Vagina (tissue), 2 donors: ENCODE measurements at places on chromosomes 1 and 21.

- DNase-seq: no peak
Observed at GRCh38 chr1:62613890-62614289, 16.6 kb downstream of the ANGPTL3 start.

DNA sequence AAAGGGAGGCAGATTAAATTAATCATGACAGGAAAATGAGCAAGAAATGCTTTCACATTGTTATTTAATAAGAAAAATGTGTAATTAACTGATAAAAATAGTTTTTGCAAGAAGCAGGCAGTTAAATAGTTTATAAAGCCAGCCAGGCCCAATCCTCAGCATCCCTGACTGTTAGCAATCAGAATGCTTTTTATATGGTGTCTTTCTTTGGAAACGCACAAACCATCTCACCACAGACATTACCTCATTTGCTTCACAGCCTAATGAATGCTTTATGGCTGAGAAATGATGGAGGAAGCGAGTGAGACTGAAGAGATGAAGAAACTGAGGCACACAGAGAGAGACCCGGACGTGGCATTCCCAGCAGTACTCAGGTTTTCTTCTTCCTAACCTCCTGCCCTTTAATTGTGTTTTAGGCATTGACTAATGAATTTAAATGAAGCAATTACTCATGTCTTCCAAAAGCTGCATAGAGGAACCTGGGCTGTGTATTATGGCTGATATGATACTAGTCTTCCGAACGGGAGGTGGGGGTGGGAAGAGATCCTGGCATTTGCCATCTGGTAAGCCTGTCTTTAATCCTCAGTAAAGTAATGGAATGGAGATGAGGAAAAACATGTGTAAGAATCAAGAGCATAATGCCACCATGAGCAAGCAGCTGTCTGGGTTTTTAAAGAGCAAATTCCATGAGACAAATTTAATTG, 116.1 kb upstream of the LMO4 start:
- DNase-seq: no peak

DNA sequence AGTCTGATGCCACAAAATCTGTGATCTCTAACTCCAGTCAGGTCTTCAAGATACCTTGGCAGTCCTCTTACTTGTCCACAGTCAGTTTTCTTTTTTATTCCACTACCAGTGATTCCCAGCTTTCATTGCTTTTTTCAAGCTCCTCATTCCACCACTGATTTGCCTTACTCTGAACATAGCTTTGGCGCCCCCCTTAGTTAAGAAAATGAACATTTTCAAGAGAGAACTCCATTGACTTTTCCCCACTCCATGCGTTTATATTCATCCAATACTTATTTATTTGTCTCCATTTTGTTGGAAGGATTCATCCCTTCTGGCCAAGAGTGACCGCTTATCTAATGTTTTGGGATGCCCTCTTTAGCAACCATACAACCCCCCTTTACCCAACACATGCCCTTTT, 33.9 kb upstream of the IPO9 start:
- DNase-seq: no peak

- no peak for DNase-seq
Observed at GRCh38 chr1:65440915-65441314, 20.4 kb downstream of the LEPR start.

DNA sequence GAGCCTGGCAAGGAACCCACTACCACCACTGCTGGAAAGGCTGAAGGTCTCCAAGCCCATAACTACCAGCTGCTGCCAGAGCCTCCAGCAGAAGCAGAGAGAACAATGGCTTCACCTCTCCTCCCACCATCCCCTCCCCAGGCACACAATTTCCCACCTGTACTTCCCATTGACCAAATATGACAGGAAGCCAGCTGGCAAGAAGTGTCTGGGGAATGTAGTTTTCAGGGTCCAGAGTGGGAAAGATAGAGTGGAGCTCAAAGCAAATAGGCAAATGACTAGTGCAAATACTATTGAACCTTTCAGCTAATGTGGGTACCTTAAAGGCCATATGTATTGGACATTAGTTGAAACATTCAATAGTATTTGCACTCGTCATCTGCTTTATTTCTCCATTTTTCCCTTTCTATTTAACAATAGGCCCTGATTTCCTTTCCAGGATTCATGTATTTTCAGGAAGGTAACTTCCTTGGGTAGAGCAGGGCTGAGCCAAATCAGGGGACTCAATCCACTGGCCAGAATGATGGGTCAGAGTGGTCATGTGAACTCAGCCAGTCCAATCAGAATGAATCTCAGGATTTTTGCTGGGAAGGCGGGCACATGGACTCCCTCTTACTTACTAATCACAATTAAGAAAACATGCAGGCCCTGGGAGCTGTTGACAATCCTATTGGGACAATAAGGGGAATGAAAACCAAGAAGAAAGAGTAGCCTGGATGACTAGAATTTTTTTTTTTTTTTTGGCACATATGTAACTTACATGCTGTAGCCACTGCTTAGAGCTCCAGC, 12.1 kb upstream of the NFYC start:
- no peak for DNase-seq
